SIG-M5 (cell line): ENCODE measurements at places on chromosomes 3 and 15.
A peak's percentile ranks its signal among the peaks of the same experiment; 100 is the strongest.

DNA sequence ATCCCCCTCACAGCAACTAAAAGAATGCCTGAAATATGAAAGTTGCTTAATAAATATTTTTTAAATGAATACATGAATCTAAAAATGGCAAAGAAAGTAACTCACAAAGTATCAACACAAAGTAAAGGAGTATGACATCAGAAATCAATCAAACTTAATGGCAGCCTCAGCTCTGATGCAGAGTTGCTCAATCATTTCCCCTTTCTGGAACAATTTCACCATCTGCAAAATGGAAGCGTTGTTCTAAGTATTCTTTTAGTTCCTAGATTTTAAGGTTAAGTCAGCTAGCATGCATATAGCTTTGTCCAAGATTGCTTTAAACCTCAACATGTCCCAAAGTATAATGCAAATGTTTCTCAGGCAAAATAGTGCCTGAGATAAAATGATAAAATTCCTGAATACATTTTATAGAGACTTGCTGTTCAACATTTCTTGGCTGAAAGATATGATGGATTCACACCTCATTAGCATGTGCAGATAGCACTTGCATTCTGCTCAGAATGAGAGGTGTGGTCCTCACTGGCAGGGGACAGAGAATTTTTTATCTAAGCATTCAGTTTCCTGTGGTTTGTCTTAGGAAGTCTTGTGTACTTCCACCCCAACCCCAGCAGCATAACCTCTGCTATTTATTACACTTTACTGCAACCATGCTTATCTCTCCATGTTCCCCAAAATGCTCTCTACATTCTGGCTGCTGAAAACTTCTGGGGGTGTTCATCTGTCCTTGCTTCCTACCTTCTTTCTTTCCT lies 429.3 kb downstream of the GRM7 start:
- no peak for DNase-seq

DNA sequence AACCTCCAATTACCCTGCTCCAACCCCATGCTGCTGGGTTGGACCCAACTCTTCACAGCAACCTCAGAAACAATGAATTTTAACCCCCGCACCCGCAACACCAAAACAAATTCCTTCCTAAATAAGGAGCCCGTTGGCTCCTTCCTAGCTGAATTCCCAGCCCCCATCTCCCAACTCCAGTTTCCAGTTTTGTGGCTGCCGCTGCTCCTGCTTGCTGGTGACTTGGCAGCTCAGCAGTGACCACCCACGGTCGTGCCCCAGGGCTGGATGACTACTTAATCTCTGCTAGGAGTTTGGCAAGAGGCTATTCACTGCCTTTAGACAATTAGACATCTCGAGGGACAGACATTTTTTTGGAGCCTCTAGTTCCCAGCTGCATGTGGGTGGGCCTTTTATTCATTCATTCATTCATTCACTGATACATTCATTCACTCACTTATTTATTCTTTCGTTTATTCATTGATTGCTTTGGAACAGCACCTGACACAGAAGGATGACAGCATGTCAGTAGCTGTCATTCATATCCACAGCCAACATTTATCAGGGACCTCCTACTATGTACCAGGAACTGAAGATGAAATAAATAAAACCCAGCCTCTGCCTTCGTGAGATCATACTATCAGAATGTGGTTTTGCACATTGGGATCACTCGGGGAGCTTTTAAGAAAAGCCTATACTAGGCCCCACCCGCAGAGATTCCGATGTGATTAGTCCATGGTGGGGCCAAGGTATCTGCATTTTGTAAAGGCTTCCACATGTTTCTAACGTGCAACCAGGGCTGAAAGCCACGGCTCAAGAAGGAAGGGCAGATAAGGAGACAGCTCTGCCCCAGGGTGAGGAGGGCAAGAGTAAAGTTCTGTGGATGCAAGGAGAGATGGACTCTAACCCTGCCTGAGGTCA lies 256.5 kb downstream of the SHQ1 start:
- DNase-seq, result no peak

- DNase-seq, result peak; percentile 3
These were observed 116.1 kb upstream of the IL12A start for GRCh38 chr3:159872374-159873109.

GRCh38 chr3:189137416-189137815 lies 34.4 kb upstream of the TPRG1 start:
- DNase-seq, result no peak

- no peak for DNase-seq
These were observed 387.4 kb downstream of the RBMS3 start for GRCh38 chr3:29668233-29668632.

GRCh38 chr3:138317687-138318086 lies 12.0 kb downstream of the NME9 start:
- DNase-seq, result no peak
